AML-193 (cell line): ENCODE measurements at places on chromosomes 11 and 22.
A peak's percentile ranks its signal among the peaks of the same experiment; 100 is the strongest.

DNA sequence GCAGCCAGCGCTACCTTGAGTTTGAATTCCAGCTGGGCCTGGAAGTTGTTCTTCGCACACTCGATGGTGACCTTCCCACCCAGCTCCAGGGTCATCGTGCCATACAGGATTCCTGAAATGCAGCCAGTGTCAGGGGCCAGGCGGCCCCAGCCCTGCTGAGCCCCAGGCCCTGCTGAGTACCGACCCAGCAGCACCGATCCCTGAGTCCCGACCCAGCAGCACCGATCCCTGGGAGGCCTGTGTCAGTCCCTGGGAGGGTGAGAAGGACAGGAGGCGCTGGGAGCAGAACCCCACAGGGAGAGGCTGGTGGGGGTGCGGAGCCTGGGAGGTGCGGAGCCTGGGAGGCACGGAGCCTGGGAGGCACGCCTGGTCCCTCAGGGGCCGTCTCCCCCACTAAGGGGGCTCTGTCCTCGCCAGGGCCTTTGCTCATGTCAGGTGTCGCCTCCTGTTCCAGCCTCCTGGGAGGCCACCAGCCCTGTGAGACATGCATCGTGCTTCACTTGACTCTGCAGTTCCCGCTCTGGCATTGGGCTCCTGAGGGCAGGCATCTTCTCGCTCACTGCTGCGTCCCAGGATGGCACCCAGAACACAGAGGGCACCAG lies 37.1 kb upstream of the CARS1 start:
- DNase-seq: no peak

DNA sequence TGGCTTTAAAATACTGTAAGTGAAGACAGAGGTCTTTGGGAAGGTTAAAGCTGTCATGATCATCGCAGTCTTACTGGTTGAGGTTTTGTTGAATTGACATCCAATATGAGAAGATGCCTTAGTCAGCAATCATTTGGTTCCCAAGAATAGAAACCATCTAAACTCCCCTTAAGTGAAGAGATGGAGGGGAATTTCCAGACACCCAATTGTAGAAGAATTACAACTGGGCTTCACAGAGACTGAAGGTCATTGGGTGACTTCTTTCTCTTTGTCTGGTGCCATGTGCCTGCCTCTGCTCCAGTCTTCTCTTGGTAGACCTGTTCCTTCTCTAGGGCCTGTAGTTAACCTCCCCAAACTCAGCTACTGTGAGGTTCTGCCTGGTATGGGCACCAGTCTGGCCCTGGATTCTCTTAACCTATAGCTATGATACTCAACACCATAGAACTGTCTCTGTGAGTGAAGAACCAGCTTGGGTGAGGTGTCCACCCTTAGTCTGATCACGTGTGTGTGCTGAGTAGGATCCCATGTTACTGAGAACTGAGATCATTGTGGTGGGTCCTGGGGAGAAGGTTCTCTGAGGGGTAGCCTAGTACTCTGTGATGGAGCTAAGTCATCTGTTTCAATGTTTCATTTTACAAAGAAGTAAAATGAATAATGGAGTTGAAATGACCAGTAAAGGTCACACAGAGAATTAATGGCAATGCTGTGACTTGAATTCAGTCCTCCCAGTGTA lies 182.5 kb downstream of the CSNK2A3 start:
- DNase-seq: no peak

GRCh38 chr11:119025541-119025940 lies 5.1 kb downstream of the SLC37A4 start:
- DNase-seq: no peak

- no peak for DNase-seq
These were observed 89.8 kb downstream of the PDE2A start for GRCh38 chr11:72584293-72584938.

DNA sequence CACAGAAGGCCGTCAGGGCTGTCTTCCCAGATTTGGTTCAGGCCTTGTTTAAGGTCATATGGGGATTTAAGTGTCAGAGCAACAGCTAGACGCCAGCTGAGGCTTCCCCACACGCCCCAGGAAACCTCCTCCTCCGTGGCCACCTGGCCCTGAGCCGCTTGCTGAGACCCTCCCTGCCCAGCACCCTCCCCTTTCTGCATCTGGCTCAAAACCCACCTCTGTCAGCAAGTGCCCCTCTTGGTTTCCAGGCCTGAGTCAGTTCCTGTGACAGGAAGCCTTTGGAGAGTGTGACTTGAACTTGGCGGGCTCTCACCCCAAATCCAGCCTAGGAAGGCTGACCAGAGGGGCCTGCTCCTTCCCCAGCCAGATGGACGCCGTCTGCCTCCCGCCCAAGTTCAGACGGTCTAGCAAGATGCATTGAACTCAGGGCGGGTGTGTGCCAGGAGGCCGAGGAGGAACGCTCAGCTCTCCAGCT lies 561 bp downstream of the FXYD2 start:
- DNase-seq: no peak

- DNase-seq: no peak
These were observed 869 bp downstream of the ZC3H7B start for GRCh38 chr22:41302021-41302767.

DNA sequence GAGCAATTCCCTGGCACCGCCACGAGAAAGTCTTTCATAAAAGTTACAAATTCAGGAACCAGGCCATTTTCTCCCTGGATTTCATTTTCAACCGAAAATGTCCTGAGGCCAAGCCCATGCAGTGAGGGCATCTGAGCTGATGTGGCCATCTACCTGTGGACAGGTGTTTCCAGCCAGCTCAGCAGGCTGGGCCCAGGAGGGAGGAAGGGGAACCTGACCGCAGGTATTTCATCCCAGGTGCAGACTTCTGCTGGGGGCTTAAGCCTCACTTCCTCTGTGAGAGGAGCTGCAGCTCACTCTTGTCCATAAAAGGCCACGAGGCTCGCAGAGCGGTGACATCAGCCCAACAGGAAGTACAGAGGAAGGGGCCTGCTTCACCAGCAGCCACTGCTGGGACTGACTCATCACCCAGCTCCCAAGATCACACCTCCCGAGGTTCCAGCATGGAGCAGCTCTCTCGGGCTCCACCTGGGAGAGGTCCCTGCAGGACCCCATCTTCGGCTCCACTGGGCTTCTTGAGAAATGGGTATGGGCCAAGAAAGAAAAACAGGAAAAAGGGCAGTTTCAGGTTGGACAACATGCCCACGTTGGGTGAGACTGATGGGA lies 56.4 kb downstream of the MYH9 start:
- peak; percentile 77 for DNase-seq

DNA sequence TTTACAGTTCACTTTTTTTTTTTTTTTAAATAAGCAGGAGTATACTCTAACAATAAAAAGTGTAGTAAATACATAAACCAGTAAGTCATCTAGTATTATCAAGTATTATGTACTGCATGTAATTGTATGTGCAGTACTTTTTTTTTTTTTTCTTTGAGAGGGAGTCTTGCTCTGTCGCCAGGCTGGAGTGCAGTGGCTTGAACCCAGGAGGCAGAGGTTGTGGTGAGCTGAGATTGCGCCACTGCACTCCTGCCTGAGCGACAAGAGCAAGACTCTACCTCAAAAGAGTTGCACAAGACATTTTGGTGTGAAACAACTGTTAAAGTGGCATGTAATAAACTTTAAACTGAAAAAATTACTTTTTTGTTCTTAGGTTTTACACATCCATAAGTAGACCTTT lies 16.7 kb downstream of the BCL2L13 start:
- DNase-seq: peak; percentile 76

DNA sequence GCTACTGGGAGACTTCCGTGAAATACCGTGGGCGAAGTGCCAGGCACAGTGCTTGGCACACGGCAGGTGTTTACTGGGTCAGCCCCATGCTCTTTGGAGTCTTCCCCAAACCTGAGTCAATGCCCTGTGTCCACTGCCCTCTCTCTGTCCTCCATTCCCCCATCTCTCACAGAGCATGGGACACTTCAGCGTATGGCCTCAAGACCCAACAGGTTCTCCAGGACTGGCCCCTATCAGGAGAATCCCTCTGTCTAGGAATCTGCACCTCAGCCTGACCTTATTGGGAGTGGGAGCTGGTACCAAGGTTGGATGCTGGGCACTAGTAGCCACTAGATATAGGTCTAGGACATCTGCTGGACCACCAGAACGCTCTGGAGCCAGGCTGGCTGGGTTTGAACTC lies 67.2 kb upstream of the LMO1 start:
- no peak for DNase-seq

- no peak for DNase-seq
These were observed 122.7 kb downstream of the GRIA4 start for GRCh38 chr11:105732611-105733010.

- DNase-seq: no peak
These were observed 3.0 kb upstream of the TNKS1BP1 start for GRCh38 chr11:57327721-57328120.
